ENCODE measurements at places on chromosomes 13 and 19.

- no peak for DNase-seq
Measured at GRCh38 chr13:96967248-96967745, 27.0 kb downstream of the OXGR1 start.

DNA sequence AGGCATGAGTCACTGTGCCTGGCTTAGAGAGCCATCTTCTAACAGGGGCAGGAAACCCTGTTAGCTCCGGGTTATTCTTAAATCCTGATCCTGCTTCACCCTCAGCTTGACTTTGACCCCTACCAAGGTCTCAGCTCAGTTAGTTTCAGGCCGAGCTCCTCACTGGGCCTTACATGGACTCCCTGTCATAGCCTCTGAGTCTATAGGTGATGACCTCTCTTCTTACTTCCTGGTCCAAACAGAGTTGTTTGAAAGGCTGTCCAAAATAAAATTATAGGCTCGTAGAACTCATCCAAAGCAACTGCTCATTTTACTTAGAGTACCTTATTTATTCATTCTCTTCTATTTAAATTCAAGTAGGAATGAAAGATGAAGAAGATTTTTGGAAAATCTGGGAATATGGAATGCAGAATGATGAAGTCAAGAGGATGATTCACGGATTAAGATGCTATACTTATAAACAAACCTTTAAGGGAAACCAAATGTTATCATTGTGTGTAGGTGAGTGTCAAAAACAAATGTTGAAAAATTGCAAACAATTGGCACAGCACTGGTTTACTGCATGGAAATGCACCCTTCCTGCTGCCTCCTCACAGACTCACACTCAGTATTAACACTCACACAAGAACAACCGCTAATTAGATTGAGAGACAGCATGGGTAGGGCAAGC is 174.1 kb downstream of the RGCC start:
- no peak for DNase-seq

DNA sequence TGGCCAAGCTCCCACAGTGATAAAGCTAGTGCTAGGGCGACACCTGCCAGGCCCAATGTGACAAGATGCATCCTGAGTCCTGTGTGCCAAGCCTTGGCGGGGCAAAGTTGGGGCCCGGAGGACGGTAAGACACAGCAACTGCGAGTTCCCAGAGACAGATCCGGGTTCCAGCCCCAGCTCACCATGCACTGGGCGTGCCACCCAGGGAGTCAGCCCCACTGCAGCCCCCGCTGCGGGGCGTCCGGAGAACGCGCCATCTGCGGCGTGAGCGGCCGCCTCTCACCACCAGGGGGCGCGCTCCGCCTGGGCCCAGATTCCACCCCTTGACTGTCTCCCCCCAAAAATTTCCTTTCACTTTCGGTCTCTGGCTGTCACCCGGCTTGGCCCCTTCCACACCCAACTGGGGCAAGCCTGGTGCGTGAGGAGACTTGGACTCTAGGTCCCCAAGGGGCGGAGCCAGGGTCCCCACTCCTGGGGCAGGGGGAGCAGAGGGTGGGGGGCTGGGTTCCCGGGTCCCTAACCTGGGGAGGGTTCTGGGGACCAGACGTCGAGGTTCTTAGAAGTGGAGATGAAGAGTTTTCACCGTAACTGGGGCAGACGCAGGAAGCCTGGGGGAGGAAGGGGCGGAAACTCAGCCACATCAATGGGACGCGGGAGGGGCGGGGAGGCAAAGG is at the start of gene FLT3LG:
FLT3LG (plus strand) TSS at position 348 of the 674 bp plus-strand sequence. CDS start 425 bp downstream, outside the sequence.
- DNase-seq, result peak; percentile 87

- DNase-seq, result no peak
Measured at GRCh38 chr19:38055010-38055409, 148.0 kb downstream of the SIPA1L3 start.

DNA sequence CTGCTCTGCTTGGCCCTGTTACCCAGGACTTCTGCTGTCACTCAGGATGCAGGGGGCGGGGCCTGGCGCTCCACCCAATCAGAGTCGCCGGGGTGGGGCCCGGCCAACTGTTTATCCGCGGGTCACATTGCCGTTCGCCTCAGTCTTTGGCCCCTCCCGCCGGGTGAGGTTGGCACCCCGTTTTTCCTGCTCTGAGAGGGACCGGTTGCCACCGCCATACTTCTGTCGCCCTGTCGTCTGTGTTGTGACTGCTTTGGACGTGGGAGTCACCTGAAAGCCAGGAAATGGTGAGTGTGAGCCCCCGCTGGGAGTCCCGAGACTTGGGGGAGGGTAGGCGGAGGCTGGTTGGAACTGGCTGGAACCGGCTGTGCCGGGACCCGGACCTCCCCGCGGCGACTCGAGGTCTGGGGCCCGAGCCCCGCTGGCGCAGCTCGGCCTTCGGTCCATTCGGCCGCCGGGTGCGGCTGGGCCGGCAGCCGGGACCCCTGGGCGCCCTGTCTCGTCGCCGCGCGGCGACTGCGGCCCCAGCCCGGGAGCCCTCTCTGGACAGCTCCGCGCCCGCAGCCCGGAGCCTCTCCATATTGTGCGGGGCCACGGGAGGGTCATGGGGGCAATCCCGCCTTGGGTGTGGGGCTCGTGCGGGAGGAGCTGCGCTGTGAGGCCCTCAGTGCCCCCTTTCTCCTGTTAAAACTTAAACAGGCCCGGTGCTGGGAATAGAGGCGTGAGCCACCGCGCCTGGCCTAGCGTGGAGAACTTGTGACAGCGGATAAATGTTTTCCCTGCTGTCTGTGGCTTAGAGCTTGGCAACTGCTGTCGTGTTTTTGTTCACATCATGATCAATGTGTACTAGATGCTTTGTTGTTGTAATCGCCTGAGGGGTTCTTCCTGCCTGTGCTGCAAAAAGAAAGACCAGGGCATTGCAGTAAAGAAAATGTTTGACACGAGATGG is at the start of gene ZNF844:
ZNF844 (plus strand) TSS at position 142 of the 949 bp plus-strand sequence; CDS start at position 285, 143 bp downstream.
- DNase-seq, result peak; percentile 62

Measured in activated naive CD8-positive, alpha-beta T cell treated with anti-CD3 and anti-CD28 coated beads, Interleukin-2, amount 50 U/mL, for 16 hours (primary cell).